ENCODE measurements at places on chromosomes 5 and 9.

DNA sequence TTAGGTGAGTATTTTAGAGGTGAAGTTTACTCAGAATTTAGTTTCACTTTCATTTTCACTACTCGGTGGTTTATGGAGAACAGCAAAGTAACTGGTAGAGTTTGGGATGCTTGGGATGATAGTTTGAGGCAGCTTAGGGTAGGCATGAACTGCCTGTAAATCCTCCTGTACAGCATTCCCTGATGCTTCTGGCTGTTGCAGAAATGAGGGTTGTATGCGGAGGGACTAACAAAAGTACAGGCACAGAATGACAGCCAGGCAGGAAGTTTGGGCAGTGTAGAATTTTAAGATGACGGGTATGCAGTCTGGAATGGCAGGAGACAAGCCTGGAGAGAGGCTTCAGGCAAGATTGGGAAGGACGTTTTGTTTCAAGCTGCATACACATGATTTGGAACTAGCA is 48.0 kb upstream of the FAM120AOS start:
- no peak for DNase-seq

GRCh38 chr9:104232781-104233341 is 138.8 kb downstream of the SMC2 start:
- DNase-seq: no peak

- peak; percentile 77 for DNase-seq
Observed at GRCh38 chr9:101485924-101486692, 47.5 kb upstream of the RNF20 start.

- no peak for DNase-seq
Observed at GRCh38 chr9:91921371-91921770, 28.7 kb downstream of the ROR2 start.

- no peak for DNase-seq
Observed at GRCh38 chr9:129840034-129840433, 4.8 kb downstream of the USP20 start.

DNA sequence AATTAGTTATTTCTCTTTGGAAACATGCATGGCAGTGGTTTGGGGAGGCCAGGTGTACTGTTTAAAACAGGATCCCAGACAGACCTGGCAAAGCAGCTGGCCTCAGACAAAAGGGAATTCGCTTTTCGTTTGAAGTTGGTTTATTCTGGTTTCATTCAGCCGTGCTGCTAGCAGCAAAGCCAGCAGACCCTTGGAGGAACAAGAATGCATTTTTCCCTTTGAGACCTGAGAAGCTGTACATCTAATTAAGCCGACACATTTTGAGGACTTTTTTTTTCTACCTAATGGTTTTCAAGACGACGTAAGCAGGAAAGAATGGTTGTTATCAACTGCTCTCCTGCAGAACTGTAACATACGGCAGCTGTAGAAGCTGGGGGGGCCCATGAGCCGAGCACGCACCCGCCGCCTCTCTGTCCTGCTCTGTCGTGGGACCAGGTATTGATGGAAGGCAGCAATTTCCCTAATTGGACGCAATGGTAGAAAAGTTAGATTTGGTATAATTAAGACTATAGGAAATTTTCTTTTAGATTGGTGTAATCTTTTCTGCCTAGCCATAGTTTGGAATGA is 13.6 kb downstream of the PLEKHG4B start:
- peak; percentile 74 for DNase-seq

All from brain (organoid and tissue), 16 donors.